Lung (tissue), 17 donors: ENCODE measurements at places on chromosomes 6 and 20.

DNA sequence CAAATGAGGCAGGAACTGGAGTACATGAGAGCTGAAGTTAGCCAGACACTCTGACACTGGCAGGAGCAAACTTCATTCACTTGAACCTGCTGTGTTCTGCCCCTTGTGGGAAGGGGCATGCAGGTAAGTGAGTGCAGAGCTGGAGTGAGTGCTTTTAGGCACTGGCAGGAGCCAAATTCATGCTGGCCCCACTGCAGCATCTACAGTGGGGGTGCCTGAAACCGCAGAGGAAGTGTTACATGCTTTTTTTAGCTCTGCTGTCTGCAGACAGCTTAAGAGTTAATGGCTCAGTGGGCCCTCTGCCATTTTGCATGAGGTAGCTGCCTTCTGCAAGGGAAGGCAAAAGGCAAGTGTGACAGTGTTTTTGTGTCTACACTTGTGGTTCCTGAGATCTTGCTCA, 167.9 kb upstream of the SYNCRIP start:
- DNase-seq: no peak

- DNase-seq: no peak
Measured at GRCh38 chr6:132812756-132813172, 1.6 kb upstream of the RPS12 start.

GRCh38 chr6:18021166-18021850, 33.9 kb upstream of the KIF13A start:
- no peak for DNase-seq

DNA sequence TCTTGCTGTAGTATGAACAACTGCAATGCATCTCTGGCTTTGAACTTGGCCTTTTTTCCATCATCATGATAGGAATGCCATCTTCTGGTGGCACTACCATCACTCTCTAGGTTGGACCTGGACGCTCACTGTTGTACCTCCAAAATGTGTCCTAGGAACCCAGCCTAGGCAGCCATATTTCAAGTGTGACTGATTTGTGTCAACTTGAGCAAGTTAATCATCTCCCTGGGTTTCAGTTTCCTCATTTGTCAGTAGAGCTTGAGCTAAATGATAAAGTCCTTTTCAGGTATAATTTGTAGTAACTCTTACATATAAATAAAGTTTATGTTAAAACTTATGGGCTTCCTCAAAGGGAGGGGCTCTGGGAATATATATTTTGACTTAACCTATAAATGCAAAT, 241.7 kb upstream of the CEP162 start:
- no peak for DNase-seq

DNA sequence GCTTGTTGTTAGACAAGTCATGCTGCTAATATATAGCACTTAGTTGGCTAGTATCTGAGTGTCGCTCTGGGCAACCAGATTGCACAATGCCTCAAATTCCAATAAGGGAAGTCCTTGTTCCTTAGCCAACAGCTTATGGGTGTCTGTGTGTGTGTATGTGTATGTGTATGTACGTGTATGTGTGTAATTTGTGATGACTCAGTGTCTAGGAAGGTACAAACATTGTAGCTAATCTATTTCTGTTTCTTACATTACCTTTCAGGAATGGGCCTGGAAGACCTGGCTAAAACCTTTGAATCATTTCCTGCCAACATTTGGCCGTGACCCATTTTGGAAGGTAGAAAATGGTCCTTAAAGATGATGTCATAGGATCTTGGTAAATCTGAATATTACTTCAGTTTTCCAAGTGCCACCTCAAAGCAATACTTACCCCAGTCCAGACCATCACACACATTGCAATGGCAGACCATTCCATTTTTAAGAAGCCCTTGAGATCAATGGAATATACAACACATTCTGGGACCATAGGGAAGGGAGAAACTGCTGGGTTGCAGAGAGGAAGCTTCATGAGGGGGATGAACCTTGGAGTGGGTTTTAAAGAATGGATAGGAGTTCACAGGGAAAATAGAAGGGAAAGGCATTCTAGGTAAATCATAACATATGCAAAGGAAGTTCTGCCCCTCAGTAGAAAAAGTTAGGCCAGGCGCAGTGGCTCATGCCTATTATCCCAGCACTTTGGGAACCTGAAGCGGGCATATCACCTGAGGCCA, 25.1 kb downstream of the NEDD9 start:
- DNase-seq: peak; percentile 81

DNA sequence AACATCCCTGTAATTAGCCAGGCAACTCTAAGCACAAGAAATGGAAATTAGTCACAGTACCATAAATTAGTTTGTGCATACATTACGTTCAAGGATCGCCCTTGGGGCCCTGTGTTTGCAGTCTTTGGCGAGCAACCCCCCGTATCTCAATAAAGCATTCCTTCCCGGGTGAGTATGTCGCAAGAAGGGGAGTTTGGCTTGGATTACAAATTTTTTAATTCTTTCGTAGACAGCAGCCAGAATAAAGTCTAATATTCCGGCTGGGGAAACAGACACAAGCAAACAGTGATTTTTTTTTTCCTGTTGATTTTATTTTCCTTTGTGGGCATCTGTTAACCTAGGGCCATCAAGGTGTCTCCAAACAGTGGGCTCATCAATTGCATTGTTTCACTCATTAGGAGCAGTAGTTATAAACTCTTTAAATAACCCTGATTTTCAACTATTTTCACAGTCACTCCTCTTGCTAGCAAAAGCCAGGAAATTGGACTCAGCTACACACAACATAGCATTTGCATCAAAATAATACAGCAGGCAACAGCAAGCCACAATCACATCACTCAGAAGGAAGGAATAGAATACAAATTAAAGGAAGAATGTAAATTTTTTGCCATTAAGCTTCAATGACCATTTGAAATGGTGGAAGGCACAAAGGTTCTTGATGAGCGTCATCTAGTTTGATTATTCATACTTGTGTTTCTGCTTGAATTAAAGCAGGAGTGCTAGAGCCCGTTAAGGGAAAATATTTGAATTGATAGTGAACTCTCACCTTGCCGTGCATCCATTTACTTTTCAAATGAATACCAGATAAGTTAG, 85.3 kb downstream of the LINC00237 start:
- peak; percentile 72 for DNase-seq

DNA sequence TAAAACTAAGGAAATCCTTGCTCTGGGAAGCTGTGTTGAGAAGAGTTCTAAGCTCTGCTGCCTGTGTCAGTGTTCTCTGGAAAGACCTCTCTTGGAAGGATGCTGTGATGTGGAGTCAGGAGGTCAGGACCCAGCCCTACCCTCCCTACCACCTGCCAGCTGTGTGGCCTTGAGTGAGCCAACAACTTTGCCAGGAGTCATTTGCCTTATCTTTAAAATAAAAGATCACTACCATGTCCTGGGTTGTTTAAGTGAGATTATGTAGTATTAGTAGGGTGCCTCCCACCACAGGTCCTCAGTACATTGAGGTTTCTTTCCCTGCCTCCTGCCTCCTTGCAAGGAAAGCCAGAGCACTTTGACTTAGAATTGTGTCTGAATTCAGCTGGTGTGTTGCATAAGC, 64.9 kb downstream of the FOXO3 start:
- no peak for DNase-seq

DNA sequence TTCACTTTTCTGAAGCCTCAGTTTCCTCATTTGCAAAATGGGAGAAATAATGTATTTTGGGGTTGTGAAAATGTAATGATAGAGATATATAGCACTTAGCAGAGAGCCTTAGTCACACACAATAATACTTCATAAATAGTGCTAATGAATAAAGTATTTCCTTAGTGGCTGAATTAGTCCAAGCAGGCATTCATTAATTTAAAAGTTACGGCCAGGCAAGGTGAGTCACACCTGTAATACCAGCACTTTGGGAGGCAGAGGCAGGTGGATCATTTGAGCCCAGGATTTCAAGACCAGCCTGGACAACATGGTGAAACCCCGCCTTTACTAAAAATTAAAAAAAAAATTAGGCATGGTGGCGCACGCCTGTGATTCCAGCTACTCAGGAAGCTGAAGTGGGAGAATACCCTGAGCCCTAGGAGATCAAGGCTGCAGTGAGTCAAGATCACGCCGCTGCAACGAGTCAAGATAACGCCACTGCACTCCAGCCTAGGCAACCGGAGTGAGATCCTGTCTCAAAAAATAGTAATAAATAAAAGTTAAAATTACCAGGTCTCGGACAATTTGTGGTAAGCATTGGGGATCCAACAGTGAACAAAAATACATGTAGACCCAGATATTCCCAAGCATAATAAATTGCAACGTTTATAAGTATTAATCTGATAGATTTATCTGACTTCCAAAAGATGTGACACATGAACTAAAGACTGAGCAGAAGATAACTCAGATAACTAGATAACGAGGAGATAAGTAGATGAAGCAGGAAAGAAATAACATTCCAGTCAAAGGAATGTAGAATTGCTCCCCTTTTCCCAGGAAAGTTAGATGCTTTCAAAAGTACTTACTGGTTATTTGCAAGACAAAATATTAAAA, 2.1 kb upstream of the IBTK start:
- DNase-seq: no peak

GRCh38 chr6:75217193-75217592, 11.3 kb upstream of the COL12A1 start:
- peak; percentile 77 for DNase-seq

DNA sequence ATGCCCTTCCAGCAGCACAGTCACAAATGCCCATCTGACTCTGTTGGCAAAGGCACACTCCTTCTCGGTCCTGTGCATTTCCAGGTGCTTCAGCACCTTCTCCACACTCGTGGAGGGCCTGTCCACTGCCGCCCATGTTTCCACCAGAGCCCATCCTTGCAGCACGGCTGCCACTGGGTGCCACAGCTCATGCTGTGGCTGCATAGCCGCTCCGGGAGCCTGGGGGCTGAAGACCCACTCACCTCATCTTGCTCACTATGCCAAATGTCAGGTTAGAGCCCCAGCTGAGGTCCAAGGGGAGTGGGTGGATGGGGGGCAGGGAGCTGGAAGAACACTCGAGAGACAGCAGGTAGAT, 6.9 kb downstream of the ZKSCAN3 start:
- DNase-seq: no peak

DNA sequence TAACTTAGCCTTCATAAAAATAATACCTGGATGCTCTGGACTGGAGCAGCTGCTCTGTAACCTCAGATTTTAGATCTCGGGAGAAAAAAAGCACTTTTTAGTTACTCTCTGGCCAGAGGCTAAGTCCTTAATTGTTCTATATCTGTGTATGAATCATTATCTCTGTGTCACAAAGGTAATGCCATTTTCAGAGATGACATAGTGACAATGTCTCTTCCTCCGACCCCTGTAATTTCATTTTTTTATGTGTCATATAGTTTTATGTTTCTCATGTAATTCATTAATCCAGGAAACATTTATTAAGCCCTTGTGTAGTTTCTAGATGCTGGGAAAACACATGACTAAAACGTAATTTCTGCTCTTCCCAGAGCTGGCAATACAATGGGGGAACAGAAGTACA, 55.6 kb downstream of the SENP6 start:
- no peak for DNase-seq

DNA sequence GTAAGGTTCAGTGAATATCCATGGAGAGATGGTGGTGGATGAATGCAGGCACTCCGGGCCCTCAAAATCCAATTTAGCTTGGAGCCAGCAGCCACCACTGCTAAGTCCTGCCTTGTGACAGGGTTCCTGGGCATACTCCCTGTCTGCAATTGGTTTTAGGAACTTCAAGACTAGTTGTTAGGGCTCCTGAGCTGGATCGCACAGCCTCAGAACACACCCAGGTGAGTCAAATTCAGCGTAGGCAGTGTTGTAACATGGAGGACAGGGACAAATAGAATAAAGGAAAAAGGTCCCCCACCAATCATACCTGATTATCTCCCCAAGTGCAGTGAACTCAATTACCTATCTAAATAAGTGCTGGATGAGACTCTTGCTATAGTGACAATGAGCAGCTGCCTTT, 74.6 kb downstream of the PERP start:
- no peak for DNase-seq

DNA sequence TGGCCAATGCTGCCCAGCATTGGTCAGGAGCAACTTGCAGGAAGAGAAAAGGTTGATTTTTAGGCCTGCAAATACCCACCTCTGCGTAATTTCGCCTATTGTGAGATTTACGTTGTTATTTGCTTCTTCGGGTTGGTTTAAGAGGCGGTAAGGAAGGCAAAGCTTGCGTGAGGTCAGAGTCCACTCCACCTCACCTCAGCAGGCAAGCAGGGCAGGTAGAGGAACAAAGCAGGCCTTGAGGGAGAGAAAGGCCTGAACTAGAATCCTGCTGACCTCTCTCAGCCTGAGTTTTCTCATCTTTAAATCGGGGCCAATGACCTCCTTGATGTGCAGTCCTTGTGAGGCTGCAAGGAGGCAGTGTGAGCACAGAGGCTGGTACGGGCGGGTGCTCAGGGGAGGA, 239.1 kb downstream of the CDC5L start:
- DNase-seq: no peak

GRCh38 chr20:46857061-46857831, 37.4 kb upstream of the EYA2 start:
- DNase-seq: peak; percentile 47

GRCh38 chr20:58407201-58407873, 18.3 kb downstream of the VAPB start:
- DNase-seq: no peak

DNA sequence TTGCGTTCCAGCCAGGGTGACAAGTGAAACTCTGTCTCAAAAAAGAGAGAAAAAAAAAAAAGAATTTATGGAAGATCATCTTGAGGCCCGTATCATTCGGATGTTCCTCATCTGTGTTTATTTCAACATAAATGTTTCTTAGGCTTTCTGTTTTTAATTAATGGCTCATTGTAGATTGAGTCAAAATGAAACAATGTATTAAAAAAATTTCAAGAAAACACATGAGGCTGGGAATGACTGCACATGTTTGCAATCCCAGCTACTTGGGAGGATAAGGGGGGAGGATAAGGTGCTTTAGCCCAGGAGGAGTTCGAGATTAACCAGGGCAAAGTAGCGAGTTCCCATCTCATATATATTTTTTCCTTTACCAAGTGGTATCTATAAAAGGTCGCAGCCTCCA, 47.3 kb downstream of the ITCH start:
- DNase-seq: no peak

DNA sequence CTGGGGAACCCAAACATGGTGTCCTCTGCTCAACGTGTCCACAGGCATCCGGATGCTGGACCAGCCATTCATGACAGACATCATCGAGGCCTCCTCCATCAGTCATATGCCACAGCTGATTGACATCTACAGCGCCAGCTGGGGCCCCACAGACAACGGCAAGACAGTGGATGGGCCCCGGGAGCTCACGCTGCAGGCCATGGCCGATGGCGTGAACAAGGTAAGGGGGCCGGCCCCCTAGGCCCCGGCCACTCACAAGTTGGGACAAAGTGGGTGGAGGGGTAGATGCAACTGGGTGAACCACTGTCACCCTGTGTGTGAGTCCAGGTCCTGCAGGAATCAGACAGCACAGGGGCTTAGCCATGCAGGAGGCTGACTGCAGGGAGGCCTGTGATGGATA, 94.5 kb downstream of the BFSP1 start:
- DNase-seq: no peak
